Common myeloid progenitor, CD34-positive (primary cell): ENCODE measurements at places on chromosomes 16 and 17.

DNA sequence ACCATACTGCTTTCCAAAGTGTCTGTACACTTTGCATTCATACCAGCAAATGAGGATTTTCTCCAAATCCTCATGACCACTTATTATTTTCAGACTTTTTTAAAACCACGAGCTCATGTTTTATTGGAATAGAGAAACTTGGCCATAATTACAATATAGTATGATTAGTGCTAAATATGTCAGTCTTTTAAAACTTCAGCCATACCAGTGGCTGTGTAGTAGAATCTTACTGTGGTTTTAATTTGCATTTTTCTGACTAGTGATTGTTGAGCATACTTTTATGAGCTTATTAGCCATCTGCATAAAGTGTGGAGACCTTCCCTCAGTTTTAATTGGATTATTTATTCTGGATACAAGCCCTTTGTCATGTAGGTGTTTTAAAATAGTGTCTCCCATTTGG, 57.8 kb downstream of the NLK start:
- DNase-seq: no peak

DNA sequence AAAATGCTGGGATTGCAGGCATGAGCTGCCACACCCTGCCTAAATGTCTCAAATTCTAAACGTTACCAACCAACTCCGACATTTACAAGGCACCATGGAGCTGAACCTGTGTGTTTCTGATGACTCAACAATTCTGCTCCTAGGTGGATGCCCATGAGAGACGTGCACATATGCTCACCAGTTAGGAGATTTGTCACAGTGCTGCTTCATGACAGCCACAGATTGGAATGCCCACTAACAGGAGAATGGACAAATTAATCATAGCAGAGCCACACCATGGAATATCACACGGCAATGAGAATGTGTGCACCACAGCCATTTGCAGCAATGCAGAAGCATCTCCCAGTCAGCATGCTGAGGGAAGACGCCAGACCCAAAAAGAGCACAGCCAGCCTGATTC, 8.0 kb upstream of the KCNG4 start:
- no peak for DNase-seq

DNA sequence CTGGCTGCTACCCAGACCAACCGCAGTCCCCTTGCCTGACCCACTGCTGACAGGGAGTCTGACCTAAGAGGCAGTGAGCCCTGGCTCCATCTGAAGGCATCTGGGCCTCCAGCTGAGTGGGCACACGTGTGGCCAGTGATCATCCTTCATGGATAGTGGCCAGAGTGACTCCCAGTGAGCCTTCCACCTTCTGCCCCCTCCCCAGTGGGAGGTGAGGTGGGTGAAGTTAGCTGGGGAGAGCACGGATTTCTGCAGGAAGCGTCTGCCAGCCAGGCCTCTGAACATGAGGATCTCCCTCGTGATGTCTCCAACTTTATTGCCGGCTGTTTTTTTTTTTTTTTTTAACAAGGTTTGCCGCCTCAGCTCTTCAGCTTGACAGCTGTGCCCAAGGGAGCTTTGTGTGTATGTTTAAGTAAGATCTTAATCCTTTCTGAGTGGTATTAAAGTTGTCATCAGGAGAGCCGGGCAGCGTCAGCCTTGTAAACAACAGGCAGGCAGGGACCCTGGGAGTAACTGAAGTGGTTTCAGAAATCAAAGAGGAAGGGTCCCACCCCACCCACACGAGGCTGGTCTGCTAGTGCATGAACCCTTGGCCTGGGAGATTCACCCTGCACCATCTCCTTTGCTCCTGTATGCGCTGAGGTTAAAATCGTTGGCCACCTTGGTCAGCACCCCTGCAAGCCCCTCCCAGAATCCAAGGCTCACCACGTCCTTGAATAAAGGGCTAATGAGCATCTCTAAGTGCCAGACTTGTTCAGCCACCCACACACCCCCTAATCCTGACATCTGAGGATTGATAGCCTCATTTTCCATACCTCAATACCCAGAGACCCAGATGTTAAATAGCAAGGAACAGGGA, 33.3 kb downstream of the RHBDL3 start:
- no peak for DNase-seq

GRCh38 chr16:82331974-82332750, 162.1 kb upstream of the MPHOSPH6 start:
- no peak for DNase-seq

GRCh38 chr16:87492721-87493607, at the start of gene ZCCHC14:
Gene ZCCHC14 (minus strand): TSS chr16:87493024. CDS start chr16:87492238, 786 bp downstream.
- peak; percentile 99 for DNase-seq

DNA sequence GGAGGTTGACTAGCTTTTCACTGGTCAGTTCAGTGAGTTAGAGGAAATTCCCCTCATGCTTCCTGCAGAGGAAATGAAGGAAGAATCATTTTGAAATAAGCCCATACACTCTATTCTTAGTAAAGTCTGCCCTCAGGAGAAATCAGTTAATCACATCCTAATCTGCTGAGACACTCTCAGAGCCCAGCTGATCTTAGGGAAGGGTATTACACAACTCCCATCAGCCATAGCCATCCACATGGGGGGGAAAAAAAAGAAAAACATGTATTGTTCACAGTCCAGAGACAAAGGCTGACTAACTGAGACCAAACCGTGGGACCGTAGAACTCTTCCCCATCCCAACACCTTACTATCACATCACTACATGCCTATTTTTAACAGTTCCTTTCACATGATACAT, 722.3 kb downstream of the CDH8 start:
- DNase-seq: no peak

DNA sequence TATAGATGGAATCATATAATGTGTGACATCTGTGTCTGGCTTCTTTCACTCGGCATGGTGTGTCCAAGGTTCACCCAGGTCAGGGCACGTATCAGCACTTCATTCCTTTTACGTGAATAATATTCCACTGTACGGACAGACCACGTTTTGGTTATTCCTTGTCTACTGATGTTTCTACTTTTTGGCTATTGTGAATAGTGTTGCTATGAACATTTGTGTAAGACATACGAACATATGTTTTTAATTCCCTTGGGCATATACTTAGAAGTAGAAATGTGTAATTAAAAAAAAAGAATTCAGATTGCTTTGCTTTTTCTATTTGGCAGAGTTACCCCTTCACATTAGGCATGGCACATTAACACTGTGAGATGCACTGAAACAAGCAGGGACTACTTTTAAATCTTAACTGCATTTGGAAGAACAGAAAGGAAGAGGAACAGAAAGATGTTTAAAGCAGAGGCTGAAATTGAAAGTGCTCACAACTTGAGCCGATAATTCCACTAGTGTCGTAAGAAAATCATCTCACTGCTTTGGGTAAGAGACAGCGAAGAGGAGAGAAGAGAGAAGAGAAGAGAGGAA, 105.3 kb downstream of the VPS53 start:
- DNase-seq: no peak

GRCh38 chr17:82001571-82002056, 21.1 kb downstream of the CENPX start:
- DNase-seq: no peak

GRCh38 chr17:42363767-42364585, 24.3 kb downstream of the STAT3 start:
- DNase-seq: no peak

GRCh38 chr17:67393809-67394397, 16.8 kb downstream of the PITPNC1 start:
- no peak for DNase-seq

DNA sequence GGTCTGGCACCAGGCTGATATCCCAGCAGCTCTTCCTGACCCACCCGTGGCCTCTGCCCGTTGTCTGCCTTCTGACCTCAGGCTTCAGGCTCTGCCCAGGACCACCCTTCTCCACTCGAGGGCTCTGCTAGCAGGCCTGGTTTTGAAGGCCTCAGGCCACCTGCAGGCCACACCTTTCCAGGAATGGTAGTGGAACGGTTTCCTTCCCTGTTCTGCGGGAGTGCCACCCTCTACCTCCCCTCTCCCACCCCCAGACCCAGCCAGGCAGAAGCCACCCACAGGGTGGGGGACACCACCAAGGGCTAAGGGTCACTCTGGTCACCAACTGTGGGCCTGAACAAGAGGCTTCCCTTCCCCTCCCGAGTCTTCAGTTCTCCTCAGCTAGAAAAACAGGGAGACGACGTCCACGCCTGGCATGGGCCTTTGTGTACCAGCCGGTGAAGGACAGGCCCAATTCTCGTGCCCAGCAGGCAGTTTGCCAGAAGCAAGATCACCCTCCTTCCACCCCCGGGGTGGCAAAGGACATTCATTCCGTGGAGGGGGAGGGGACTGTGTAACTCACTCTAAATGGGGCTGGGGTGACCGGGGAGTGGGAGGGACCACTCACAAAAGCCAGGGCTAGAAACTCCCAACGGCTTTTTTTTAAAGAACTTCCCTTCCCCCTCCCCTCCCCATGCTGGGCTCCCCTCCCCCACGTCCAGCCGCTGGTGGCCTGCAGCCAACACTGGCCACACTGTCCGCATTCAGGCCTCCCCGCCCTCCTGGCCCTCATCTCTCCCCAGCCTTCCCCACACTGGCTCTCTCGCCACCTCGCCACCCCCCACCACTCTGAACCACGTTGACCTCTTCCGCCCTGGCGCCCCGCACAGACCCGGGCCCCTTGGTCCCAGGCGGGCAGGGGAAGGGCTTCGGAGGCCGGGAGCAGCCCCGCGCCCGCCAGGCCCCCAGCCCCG, 7.7 kb downstream of the CBX4 start:
- no peak for DNase-seq

- no peak for DNase-seq
These were observed 26.0 kb downstream of the ERCC4 start for GRCh38 chr16:13945744-13946485.

DNA sequence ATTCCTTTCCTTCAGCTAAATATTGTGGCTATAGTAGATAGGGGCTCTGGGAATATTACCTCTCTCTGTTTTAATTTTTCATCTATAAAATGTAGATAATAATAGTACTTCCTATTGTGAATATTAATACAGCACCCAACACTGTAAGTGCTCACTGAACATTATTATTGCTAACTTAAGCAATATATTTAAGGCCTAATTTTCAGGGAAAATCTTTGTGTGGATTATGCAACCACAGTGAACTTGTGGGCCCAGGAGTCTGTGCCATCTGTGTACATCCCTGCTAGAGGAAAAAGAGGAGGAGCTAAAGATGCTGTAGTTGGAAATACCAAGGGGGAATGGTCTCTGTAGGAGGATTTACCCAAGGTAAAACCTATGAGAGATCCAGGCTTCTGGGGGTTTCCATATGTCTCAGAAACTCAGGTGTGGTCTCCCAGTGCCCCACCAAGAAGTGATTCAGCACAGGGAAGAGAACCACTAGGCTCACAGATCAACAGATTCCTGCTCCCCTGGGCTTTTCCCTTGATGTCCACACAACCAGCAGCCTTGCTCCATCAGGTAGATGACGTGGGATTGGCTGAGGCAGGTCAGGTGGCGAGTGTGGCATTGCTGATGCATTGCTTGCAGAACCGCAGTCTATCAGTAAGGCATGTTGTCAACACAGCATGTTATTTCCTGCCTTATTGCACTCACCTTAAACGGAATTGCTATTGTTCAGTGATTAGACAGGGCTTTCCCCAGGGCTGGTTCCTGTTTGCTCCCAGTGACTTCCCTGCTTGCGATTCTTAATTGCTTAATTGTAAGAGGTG, 1.6 kb upstream of the N4BP1 start:
- peak; percentile 62 for DNase-seq

DNA sequence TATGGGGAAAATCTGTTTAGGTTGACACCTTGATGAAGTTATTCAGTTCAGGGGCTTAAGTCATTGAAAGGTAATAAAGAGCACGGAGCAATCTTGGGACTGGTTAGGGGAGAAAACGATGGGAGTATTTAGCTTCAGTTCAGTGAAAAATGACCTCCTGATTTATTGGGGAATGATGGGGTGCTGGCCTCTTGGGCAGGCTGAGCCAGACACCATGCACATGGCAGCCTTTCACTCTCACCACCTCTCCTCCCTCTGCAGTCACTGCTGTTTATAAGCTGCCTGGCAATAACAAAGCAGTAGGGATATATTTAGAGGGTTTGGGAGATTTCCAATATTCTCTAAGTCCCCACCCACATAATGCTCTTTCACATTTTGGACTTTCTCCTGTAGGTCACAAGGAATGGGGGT, 140.5 kb upstream of the HS3ST2 start:
- DNase-seq: no peak

- no peak for DNase-seq
These were observed 41.6 kb downstream of the FZD2 start for GRCh38 chr17:44598932-44599297.

GRCh38 chr16:55532227-55532626, 23.4 kb downstream of the LPCAT2 start:
- no peak for DNase-seq

- DNase-seq: peak; percentile 42
These were observed 55.8 kb upstream of the GSE1 start for GRCh38 chr16:85557083-85557970.

DNA sequence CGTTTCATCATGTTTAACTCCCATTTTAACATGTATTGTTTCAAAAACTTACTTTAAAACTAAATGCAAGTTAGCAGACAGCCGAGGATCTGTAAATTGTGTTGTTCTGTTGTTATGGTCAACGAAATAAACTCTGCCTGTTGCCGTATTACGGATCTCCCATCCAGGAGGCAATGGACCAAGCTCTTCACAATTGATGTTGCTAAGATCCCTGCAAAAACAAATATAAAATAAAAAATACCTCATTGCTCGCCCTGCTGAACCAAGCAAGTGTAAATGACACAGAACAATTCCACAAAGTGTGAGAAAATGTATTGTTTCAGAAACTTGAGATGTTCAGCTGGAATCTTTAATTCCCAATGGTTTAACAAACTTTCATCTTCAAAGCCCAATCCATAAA, 65.0 kb downstream of the CEP95 start:
- no peak for DNase-seq

DNA sequence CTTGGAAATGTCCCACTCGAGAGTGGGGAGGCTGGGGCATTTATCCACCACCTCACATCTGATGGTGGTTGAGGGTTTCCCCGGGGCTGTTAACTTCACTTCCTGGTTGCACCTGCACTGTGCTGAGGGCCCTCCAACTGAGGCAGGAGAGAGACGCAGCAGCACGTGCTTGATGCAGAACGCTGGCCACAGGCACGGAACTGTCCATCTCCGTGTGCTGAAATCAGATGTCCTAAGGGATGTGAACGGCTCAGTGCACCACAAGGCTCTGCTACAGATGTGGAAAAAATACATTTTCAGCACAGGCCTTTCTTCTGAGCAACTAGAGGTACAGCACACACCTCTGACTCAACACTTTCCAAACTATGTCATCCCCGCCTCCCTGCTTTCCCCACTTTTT, 114.8 kb upstream of the C16orf82 start:
- DNase-seq: no peak

DNA sequence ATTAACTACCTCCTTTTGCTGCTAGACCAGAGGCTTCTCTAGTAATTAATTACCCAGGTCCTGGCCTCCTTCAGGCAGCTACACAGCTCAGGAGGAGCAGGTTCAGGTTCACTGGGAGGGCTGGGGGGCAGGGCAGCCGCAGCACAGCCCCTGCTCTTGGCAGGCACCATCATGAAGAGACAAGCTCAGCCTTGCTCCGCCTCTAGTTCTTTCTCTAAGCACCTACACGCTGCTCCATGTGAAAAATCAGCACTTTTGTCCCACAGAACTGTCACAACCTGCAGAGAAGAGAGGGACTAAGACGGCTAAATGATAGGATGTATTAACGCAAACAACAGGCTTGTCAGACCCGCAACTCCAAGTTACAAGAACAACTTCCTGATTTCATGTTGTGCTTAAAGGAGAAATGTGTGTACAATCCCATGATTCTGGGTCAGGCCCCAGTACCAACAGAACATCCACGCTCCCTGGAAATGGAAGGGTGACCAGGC, 53.4 kb downstream of the GRB2 start:
- DNase-seq: peak; percentile 47

GRCh38 chr17:57744195-57745170, 616 bp downstream of the CCDC182 start:
- no peak for DNase-seq
